Activated naive CD4-positive, alpha-beta T cell treated with anti-CD3 and anti-CD28 coated beads, Interleukin-2, amount 50 U/mL, for 72 hours (primary cell): ENCODE measurements at places on chromosomes 11 and 22. TPM values are rescaled to one million over a fixed set of nuclear protein-coding genes. Genes with fewer than 3 reads are reported as not detected.

- DNase-seq = no peak
Observed at GRCh38 chr11:8365216-8365941, 101.7 kb upstream of the LMO1 start.

POU2AF2 gene
- total RNA-seq = not detected

GRCh38 chr11:95652002-95652472 is 137.5 kb downstream of the FAM76B start:
- no peak for DNase-seq

GRCh38 chr22:36162127-36163034 is 1.8 kb upstream of the APOL3 start:
- no peak for DNase-seq
